ENCODE measurements at places on chromosomes 6 and 20.

DNA sequence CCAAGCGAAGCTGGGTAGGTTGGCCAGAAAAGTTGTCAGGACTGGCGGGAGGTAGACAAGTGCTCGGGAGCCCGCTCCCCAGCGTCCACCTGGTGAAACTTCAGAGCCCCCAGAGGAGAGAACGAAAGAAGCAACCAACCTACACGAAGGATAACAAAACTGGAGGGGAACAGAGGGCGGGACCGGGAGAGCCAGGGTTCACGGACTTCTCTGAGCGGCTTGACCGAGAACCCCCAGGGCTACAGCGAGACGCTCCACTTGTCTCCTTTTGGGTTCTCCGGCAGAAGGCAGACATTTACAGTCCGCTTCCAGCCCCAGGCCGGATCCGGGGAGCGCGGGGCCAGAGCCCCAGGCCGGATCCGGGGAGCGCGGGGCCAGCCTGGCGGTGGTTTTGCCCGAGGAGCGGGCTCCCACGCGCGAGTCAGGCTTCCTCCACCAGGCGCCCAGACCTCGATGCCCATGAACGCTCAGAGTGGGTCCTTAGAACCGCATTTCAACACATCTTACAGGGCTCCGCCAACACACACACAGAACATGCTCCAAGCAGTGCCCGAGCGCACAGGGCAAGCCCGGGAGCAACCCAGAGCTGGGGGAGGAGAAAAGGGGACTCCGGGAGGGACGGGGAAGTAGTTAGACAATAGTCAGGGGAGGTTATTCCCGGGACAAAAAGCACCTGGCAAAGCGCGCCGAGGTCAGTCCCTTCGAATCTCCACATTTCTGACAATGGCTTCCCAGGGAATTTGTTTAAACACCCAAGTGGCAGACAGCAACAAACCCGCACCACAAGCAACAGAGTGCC lies 1.1 kb downstream of the PTPRK start:
- no peak for DNase-seq

- no peak for DNase-seq
Observed at GRCh38 chr6:27541212-27541932, 68.5 kb upstream of the ZNF184 start.

DNA sequence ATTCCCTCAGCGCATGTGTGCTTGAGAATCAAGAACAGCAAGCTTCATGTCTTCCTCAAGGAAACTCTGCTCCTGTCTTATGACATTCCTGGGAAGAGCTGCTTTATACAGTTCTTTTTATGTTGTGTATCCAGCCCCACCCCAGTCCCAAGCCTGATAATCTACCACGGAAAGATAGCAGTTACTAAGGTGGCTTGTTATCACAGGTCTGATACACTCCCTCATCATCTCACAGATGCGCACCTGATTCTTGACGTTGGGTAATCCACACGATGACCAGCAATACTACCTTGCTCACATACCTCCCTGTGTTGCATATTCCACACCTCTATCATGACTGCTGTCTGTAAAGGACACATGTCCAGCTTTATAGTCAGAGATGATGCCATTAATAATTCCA lies 3.2 kb downstream of the NHLRC1 start:
- DNase-seq = no peak

GRCh38 chr6:142030115-142030619 lies 102.6 kb upstream of the GJE1 start:
- no peak for DNase-seq

DNA sequence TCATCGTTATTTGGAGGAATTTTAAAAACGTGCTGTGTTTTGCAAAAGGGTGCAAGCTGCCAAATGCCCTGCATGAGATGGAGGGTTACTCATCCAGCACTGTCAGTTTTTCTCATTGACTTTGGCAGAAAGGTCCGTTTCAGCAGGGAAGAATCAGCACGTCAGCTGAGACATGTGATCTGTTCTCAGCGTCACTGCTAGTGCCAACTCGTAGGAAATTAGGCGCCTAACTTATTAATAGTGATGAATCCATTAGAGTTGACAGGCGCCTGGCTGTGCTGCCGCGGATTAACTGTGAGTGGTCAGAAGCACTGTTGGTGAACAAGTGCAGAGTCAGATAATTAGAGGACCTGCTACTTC lies 175.5 kb upstream of the FOXQ1 start:
- DNase-seq = no peak

GRCh38 chr20:60306105-60306504 lies 347.9 kb downstream of the CDH26 start:
- DNase-seq = no peak

DNA sequence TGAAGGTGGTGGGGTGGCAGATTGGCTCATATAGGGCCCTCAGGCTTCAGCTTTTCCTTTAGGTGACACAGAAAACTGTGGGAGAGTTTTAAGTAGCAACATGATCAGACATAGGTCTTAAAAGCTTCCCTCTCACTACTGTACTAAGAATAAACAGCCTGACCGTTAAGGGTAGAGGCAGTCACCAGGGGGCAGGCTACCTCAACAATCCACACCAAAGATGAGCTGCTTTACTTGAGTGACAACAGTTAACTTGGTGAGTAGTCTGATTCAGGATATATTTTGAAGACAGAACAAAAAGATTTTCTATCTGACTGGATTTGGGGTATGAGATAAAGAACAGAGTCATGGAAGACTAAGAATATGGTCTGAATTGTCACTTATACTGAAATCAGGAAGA lies 193.1 kb upstream of the SHLD1 start:
- DNase-seq = no peak

DNA sequence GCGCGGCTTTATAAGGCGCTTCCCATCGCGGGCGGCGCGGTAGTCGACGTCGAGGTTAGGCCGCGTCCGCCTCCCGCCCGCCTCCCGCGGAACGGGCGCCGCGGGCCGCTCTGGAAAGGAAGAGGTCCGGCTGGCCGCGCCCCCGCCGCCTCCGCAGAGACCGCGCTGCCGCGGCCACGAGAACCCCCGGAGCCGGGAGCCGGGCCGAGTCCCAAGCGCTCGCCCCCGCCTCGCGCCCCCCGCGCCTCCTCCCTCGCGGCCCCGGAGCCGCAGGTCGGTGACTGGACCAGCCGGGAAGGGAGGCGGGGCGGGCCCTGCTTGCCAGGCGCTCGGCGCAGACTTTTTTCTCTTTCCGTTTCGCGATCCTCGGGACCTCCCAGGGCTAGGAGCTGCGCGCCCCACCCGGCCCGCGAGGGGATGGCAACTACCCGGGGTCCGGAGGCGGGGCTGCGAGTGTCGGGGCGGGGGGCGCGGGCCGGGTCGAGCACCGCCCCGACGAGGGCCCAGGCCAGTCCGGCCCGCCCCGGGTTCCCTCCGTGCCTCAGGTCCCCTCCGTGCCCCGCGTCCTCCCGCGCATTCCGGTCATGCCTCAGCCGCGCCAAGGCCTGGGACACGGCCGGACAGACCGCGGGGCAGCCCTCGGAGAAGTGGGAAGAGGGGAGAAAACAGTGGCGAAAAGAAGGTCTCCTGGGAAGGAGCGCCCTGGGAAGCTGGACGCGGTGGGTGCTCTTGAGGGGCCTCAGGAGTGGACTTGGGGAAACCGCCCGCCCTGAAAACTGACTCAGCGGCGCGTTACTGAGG lies 417 bp upstream of the PXDC1 start:
- no peak for DNase-seq

- no peak for DNase-seq
Observed at GRCh38 chr6:2862712-2863181, 21.1 kb upstream of the SERPINB1 start.

DNA sequence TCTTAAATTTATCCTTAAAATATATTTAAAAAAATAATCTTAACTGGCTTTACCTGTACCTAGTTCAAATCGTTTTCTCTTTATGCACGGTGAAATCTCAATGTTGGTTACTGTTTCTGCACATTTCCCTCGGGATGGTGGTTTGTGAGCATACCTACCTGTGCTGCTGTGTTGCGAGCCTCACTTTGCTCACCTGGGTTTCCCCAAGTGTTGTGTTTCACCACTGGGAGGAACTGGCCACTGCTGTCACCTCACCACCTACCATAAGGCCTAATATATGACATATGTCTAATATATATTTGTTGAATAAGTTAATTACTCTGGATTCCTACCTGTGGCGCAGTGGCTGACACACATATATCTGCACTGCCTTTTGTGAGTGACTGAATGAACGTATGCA lies 493.5 kb upstream of the FLRT3 start:
- DNase-seq = no peak

GRCh38 chr20:13342469-13343242 lies 121.6 kb downstream of the ISM1 start:
- no peak for DNase-seq

DNA sequence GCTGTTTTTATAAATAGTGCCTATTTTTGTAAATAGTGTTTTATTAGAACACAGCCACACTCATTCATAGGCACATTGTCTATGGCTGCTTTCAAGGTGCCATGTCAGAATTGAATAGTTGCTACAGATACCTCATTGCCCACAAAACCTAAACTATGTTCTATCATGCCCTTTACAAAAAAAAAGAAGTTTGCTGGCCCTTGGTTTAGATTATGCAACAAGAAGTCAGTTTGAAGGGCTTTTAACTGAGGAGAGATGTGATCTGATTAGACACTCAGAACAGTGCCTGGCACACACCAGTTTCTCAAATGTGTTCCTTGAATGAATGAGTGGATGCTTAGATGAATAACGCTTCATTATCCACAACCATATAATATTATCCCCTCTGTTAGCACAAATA lies 366.1 kb downstream of the MAFB start:
- DNase-seq = no peak

- no peak for DNase-seq
Observed at GRCh38 chr6:72784071-72784470, 162.2 kb downstream of the KCNQ5 start.

DNA sequence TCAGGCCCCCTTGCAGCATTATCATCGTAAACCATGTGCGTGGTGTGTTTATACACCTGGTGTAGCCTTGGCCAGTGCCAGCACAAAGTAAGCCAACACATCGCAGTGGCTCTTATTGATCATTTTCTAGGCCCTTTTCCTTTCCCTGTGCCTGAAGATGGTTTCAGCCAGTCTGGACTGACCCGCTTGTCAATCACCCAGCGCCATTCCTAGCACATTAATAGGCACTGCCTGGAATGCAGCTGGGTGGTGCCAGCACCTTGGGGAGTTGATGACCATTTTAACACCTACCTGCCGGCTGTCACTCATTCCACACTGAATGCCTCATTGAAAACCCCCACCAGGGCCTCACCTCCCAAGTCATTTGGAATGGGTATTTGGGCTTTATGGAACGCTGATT lies 4.9 kb upstream of the UQCC2 start:
- DNase-seq = no peak

DNA sequence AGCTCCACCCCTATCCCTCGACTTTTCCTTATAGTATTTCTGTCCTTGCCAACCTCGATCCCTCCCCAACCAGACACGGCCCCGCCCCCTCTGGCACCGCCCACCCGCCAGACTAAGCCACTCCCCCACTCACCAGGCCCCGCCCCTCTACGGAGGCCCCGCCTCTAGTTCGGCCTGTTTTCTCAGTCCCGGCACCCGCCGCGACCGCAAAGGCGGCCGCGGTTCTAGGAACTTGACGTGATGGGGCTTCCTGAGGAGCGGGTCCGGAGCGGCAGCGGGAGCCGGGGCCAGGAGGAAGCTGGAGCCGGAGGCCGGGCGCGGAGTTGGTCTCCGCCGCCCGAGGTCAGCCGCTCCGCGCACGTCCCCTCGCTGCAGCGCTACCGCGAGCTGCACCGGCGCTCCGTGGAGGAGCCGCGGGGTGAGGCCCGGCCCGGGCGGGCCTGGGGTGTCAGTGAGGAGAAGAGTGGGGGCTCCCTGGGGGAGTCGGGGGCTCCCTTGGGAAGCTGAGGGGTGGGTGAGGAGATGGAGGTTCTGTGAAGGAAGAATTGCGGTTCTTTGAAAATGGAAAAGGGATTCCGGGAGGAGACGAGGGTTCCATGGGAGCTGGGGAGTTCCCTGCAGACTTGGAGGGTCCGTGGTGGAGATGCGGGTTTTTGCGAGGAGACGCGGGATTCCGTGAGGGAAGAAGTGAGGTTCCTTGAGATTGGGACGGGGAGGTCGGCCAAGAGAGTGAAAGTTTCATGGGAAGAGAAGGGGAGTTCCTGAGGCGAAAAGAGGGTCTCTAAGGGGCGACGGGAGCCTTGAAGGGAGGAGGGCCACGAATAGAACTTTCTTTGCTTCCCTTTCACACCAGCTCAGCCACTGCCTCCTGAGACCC lies at the start of gene ACSS2:
Gene ACSS2 (plus strand): TSS at position 207 of the 877 bp plus-strand sequence. CDS start 34 bp downstream, at position 241.
- DNase-seq = peak; percentile 91

DNA sequence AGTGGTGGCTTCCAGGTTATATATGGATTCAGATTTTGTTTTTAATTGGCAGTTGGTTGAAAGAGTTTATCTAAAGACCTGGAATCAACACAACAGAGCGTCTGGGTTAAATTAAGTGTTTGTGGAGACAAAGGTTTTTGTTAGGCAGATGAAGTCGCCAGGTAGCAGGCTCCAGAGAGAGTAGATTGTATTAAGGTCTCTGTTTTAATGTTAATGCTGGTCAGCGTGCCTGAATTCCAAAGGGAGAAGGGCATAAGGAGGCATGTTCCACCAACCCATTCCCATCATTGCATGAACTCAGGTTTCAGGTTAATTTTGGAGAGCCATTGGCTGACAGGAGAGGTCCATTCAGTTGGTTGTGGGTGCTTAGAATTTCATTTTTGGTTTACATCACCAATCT lies 744.1 kb upstream of the GJE1 start:
- no peak for DNase-seq

GRCh38 chr6:5132731-5133130 lies 47.6 kb downstream of the PPP1R3G start:
- no peak for DNase-seq

DNA sequence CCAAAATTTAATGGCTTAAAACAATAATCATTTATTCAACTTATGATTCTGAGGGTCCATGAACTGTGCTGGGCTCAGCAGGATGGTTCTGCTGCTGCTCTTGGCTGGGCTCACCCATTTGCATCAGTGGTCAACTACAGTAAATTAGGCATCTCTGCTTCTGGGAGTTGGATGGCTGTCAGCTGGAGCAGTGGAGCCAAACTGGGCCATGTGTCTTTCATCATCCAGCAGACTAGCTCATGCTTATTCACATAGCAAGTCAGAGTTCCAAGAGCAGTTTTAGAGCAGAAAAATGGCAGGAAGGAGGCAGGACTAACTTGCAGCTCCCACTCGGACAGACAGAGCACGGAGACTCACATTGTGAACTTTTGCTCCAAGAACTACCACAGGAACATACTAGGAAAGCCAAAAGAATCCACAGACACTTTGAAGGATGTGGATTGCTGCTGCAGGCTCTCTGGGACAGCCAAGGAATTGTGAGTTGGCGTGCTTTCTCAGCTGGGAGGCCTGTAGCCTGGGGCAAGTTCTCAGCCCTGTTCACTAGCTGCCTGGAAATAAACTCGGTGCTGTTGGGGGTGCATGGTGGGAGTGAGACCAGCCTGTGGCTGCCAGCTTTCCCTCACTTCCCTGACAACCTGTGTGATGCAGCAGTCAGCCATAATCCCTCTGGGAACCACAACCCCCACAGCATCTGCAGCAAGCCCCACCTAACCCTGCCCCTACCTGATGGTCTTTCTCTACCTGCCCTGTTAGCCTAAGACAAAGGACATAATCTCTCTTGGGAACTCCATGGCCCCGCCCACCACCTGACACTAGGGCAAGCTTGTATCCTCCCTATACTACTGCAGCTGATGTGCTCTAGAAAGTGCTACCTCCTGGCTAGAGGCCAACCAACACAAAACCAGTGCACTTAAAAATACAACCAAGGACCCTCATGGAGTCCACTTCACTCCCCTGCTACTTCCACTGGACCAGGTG lies 129.0 kb downstream of the JPH2 start:
- DNase-seq = no peak
